ENCODE measurements at places on chromosomes 11 and 22.

DNA sequence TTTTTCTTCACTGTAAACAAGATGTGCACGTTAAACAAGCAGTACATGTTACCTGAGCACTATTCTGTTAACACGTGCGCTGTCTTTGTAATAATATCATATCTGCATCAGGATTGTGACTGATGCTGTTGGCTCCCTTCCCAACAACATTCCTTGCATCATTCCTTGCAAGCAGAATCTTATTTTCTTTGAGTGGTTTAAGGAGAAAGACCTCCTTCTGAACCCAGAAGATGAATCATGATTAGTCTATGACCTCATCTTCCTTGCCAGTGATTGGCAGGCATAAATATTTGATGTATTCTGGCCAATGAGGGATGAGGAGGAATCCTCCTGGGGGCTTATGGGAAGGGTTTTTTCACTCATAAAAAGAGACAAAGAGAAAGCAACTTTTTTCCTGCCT is 46.2 kb downstream of the C11orf71 start:
- DNase-seq, result no peak

GRCh38 chr11:12120031-12121008 is 9.9 kb downstream of the MICAL2 start:
- DNase-seq, result no peak

DNA sequence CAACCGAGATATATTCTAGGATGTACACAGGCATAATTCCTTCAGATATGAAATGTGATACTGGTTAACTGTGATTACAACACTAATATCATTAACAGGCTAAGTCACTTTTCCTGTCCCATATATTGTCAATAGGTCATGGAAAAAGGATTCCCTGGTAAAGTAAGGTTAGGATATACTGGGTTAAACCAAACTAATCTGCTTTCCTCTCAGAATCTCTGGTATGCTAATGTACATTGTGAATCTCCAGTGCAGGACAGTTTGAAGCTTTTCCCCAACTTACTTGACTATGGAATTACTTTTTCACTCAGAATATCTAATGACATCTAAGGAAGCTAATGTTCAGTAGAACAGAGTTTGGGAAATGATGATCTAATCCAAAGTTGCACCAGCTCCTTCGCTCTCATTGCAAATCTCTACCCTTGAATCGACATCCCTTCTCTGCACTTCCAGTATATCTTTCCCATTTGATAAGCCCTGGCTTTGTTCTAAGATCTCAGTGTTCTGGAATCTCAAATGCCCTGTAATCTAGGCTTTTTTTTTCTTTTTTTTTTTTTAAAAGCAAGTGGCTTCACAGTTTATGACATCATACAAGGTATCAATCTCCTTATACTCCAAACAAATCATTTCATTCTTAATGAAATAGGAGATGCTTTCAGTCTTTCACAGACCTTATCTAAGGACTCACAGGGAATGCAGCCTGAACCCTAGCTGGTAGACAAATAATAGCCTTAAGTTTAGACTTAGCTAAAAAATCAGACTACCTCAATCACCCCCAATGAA is 43.8 kb downstream of the COPB1 start:
- no peak for DNase-seq

DNA sequence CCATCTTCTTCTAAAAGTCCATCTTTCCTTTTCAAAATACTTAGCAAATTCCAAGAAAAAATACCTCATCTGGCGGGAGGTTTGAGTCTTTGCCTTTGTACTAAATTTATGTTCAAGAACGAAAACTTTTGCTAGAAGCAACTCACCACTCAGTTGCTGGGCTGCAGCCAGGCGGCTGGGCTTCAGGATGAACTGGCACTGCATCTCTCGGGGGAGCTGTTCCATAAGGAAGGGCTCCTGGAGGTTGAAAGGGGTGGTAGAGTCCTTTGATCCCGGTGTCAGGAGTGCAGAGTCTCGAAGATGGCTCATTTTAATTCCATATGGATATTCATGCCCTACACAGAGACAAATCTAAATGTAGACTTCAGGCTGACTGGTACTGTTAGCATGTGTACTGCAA is 105.8 kb downstream of the ARHGAP20 start:
- no peak for DNase-seq

DNA sequence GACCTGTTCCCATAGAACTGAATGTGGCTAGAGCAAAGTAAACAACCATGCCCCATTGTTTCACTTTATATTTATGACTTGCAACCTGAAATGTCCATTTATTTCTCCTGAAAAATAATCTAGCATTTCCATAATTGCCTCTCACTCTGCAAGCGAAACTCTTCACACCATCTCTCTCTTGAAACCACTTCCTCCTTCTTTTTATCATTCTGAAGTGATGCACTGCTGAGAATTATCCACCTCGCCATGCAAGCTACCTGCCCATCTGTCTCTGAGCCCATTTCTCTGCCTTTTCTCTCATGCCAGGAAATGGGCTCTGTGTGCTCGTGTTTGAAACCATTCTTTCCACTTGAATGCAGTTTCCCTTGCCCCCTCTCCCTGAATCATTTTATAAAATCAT is 13.5 kb downstream of the MRGPRX3 start:
- DNase-seq, result no peak

DNA sequence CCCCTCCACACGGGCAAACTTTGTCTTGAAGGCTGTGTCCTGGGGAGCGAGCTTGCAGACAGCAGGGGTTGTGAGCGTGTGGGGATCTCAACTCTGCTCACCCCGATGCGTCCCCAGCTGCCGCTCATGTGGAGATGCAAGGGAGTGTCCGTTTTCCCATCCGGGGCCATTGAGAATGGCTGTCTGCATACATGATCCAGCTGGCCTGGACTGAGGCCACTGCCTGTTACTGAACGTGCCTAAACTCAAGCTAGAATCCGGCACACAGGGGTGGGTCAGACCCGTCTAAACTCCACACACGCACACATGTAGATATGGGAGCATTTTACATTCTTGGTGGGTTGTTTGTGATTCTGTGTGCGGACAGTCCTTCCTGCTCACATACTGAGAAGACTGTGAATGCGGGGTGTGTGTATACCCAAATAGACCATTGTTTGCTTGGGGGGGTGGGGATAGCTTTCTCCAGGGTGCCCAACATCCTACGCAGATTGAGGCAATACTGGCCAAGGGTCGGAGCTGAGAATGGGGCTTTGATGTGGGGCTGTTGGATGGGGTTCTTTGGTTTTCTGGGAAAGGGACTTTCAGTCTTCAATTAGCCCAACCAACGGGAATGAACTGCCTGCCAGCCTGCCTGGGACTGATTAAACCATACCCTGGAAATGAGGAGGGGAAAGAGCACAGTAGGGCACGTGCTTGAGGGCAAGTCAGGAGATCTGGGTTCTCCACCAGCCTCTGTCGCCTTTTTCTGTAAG is 60.4 kb downstream of the ST3GAL4 start:
- no peak for DNase-seq
